ENCODE measurements at places on chromosomes 5 and 9.

- no peak for DNase-seq
Measured at GRCh38 chr5:176632745-176633144, 2.3 kb downstream of the EIF4E1B start.

GRCh38 chr5:5158472-5158895 lies 18.4 kb downstream of the ADAMTS16 start:
- no peak for DNase-seq

DNA sequence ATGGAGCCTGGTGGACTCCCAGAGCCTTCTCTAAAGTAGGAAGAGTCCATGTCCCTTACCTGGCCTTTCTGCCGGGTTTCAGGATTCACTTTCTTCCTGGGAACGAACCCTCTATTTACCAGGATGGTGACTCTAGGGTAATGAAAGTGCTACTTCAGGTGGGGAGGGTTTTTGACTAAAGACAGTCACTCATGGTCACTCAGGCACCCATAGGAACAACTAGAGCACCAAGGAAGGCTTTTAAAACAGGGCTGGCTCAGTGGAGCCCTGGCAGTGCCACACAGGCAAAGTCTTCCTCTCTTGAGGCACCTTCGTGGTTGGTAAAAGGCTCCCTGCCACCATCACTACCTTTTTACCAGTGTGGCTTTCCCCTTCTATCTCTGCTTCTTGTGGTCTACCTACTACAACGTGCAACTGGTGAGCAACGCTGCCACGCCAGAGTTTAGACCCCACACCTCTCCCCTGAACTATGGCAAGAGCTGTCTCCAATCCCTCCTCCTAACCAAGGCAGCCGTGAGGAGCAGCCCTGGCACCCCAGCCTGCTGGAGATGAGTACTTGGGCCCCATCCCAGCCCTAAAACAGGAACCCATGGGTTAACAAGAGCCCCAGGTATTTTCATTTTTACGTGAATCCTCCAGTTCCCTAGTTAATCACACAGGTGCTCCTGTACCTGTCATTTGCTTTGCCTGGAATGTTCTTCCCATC lies 3.5 kb downstream of the SURF1 start:
- no peak for DNase-seq

DNA sequence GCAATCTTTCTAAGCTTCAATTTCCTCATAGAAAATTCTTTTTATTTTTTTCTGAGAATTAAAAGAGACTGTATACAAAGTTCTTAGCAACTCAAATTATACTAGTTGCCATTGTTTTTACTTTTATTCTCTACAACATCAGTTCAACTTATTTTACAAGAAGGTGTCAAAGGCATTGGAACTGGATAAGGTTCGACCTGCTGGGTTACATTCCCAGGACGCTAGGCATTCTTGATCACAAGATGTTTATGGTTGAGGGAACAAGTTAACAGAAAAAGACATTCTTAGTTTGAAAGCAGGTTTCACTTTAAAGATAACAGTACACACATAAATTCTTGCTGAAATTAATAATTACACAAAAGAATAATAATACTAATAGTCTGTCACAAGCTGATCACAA lies 163.5 kb upstream of the SNX2 start:
- peak; percentile 22 for DNase-seq

- no peak for DNase-seq
Measured at GRCh38 chr5:73319036-73319435, 129.5 kb downstream of the FOXD1 start.

DNA sequence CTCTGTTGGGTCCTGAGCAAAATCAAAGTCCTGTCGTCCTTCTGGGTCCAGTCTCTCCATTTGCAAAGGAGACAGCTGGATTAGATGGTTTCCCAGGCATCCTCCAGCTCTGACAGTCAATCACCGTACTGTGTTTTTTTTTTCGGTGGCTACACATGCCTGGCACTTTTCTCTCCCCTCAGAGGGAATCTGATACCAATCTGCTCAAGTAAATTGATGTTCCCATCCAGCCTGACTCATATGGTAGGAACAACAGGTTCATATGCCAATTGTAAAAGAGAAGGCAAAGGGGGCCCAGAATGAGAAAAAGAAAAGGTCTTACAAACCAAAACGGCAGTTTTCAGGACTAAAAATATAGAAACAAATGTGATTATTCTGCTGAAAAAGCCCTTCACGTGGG lies 1.2 kb downstream of the FBXO10 start:
- DNase-seq, result no peak

- no peak for DNase-seq
Measured at GRCh38 chr5:79503794-79504495, 10.0 kb downstream of the HOMER1 start.

DNA sequence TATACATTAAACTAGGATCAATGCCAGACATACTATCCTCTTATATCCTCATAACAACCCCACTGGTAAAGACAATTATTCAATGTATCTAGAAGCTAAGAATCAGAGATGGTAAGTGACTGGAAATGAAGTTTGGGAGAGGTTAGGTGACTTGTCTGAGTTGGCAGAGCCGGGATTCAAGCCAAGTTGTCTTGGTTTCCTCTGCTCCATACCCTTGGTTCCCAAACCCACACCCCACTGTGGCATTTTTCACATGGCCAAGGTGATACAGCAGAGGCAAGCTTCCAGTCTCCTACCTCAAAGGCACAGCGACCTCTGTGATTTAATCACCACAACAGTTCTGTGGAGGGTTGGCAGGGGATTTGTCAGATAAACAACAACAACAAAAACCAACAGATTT lies 34.7 kb upstream of the ADRB2 start:
- no peak for DNase-seq

GRCh38 chr5:10977011-10977410 lies 216.0 kb upstream of the DAP start:
- DNase-seq, result no peak

DNA sequence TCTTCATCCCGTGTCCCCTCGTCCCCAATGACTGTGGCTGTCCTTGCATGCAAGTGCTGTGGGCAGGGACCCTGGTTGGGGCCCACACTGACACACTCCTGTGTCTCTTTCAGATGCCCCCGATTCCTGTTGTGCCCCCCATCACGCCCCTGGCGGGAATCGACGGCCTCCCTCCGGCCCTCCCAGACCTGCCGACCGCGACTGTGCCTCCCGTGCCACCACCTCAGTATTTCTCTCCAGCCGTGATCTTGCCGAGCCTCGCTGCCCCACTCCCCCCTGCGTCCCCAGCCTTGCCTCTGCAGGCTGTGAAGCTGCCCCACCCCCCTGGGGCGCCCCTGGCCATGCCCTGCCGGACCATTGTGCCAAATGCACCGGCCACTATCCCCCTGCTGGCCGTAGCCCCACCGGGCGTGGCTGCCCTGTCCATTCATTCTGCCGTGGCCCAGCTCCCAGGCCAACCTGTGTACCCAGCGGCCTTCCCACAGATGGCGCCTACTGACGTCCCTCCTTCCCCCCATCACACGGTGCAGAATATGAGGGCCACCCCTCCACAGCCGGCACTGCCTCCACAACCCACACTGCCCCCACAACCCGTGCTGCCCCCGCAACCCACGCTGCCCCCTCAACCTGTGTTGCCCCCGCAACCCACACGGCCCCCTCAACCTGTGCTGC lies 75.0 kb downstream of the WNK2 start:
- no peak for DNase-seq

DNA sequence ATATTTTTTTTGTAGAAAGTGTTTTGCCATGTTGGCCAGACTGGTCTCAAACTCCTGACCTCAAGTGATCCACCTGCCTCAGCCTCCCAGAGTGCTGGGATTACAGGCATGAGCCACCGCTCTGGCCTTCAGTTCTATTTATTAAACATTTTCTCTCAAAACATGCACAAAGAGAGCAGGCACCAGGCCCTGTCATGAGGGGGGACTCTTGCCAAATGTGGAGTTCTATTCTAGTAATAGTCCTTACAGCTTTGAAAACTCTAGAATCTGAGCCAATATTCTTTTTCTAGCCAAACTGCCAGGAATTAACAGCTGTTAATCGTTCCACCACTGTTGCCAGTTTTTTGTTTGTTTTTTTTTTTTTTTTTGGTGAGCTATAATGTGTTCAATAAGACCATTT lies 124.6 kb downstream of the TARS1 start:
- DNase-seq, result no peak

- no peak for DNase-seq
Measured at GRCh38 chr5:98770911-98771322, 2.5 kb upstream of the RGMB start.

DNA sequence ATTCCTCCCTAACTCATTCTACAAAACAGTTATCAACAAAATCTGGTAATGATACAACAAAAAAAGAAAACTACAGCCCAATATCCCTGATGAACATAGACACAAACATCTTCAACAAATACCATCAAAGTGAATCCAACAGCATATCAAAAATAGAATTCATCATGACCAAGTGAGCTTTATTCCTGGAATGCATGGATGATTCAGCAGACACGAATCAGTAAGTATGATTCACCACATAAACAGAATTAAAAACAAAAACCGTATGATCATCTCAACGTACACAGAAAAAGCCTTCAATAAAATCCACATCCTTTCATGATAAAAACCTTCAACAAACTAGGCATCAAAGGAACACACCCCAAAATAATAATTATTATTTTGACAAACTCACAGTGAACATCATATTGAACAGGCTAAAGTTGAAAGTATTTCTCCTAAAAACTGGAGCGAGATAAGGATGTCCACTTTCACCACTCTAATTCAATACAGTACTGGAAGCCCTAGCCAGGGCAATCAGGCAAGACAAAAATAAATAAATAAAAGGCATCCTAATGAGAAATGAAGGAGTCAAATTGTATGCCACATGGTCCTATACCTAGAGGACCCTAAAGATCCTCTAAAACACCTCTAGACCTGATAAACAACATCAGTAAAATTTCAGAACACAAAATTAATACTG lies 305.1 kb upstream of the RGMB start:
- peak; percentile 18 for DNase-seq

- no peak for DNase-seq
Measured at GRCh38 chr5:57177479-57178156, 3.8 kb downstream of the GPBP1 start.

GRCh38 chr5:128681764-128682592 lies 143.9 kb upstream of the FBN2 start:
- peak; percentile 80 for DNase-seq

DNA sequence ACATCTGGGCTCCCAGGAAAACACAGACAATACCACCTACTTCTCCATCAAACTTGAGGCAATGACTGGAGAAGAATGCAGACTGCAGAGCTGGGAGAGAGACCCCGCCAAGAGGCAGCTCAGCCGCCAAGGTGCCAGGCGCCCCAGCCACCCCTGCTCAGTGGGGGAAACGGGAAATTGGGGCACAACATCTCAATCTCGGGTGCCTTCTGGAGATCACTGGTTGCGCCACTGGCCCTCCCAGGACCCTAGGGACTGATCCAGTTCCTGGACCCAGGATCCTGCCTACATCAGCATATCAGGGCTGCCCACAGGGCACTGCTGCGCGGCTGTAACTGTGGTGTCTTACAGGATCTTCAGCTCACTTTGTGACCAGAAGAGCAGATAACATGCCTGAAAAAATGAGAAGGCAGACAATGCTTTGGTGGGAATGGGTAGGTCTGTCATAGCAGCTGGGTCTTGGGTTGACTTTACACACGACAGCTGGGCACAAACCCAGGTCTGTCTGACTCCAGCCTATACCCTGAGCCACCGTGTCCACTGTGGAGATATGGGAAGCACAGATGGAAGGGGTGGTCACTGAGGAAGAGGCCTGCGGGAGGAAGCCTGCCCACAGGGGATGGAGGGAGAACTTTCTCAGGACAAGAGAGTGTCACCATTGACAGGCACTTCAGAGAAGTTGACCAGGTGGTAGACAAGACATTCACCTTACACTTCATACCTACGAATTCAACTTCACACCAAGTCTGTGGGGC lies 135.2 kb upstream of the RAPGEF1 start:
- DNase-seq, result no peak

DNA sequence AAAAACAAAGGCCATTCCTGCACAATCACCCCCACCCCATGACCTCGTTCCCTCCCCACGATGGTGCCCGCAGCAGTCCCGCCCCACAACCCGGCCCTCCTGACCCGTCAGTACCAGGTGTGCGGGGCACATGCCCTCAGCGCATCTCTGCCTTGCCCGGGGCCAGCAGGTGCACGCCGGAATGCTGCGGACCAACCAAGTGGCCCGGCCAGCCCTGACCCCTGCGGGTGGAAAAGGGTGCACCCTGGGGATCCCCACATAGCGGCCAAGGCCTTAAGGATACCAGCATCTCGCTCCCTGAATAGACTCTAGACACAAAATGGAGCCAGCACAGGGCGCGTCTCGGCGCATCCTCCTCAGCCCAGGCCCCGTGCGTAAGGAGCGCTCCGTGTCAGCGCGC lies 6.0 kb downstream of the SFXN1 start:
- DNase-seq, result no peak

DNA sequence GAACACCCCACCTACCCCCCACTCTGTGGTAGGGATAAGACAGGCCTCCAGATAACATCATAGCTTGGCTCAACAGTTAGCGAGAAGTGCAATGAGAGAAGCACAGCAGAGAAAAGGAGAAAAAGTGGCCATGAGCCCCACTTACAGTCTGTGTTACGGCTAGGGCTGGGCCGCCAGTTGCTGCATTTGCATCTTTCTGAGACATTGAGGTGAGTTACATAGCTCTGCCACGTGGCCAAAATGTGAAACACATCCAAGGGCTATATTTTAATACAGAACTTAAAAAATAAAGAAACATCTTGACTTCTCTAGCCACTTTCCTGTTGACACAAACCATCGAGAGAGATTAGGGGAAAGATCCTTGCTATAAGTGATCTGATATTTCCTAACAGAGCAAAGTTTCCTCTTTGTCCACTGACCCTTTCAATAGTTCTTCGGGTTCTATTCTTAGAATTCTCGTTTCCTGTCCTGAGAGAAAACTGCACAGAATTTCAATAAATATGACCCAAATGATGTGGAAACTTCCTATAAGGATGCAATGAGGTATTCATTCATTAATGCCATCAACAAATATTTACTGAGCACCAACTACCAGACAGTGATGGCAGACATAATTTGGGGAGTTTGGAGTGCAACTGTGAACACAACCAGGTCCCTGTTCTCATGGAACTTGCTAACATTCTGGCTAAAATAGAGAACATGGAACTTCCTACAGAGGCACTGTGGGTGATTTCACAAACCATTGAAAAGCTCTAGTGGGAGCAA lies 3.2 kb upstream of the TLE4 start:
- DNase-seq, result no peak

DNA sequence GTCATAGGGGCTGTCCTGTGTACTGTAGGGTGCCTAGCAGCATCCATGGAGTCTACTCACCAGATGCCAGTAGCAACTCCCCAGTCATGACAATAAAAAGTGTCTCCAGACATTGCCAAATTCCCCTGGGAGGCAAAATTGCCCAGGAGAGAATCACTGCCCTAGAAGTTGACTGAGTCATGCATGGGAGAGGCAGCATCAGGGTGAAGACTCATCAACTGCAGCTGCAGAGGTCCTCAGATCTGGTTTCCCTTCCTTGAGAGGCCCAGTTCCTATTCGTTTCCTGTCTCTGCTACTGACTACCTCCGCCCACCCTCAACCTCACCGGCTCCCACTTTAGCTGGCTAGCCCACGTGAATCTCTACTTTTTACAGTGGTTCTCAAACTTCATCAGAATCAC lies 88.6 kb upstream of the AGXT2 start:
- no peak for DNase-seq

GRCh38 chr9:130938652-130939404 lies at the start of gene FIBCD1:
TSS of gene FIBCD1 (minus strand) at chr9:130939247. CDS start at chr9:130938607, 640 bp downstream.
- DNase-seq, result no peak
